Ascending aorta (tissue), 2 donors: ENCODE measurements at places on chromosomes 7 and 10.

DNA sequence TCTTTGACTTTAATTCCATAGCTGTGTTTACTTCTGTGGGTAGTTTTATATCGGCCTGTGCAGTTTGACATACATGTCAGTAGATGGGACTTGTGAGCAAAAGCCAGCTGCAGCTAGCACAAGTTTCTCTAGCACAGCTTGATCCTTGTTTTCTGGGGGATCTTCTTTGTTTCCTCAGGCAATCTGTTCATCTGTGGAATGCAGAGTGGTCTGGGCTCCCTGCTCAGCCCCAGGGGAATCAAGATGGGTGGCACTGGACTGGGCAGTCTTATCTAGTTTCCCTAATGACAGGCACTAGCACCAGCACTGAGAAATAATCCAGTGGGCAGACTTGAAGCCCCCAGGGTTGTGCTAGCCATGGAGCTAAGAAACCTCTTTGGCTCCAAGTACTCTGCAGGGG, 40.8 kb downstream of the CYP2C19 start:
- no peak for DNase-seq

DNA sequence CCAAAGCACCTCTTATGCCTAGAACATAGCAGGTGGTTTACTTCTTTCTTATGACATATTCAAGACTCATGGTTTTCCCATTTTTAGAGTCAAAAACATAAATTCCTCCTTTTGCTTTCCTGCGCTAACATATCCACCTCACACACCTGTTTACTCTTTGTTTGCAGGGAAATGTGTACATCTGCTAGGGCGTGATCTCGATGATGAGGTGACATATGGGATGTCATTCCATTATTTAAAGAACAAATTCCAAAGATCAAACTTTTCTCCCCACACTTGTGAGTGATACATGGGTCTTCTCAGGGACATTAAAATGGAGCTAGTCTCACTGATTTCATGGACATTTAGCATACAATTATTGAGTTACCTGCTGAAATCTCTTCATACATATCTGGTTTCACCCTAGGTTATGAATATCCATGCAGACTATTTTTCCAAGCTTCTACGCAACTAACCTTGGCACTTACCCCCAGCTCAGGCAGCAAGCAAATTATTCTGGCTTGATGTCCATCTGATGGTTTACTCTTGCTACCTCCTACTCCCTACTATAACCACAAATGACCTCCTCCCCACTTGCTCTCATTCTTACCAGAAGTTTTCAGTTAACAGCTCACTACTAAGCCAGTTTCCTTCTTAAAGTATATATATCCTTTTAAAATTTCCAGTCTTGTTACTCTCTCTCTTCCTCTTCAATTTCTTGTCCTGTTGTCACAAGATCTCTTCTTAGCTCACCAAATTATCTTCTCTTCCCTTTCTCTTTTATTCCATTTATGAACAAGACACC, 208.5 kb downstream of the RNLS start:
- DNase-seq, result no peak

DNA sequence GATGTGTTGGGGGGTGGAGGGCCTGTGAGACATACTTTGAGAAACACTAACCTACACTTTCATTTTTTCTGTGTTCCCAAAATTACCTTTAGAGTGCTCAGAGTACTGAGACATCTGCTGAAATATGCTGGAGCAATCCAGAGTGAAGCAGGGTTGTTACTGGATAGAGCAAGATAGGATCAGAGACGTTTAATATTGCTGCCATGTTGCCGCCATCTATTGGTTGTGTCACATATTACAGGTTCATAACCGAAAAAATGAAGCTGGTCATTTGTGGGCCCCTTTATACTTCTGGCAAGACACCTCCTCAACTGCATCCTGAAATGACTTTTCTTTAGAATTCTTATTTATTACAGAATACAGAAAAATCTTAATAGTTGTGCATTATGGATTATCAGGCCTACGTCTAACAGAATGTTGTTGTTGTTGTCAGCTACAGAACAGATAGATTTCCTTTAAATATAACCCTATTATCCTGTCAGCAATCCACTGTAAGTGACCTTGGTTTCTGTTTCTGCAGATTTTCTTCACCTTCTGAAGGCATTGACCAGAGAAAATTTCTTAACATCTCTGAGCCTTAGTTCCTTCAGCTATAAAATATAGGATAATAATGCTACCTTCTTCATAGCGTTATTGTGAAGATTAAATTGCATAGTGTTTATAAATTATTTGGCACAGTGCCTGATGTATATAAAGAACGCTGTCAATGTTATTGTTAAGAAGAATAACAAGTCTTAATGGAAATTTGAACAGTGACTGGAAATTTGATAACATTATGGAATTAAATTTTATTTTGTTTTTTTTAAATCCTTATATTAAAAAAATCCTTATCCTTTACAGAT, 16.2 kb upstream of the DLD start:
- DNase-seq, result no peak

GRCh38 chr7:38410056-38410455, 136.6 kb upstream of the TARP start:
- no peak for DNase-seq

- DNase-seq, result no peak
These were observed 94.2 kb downstream of the ARL5B start for GRCh38 chr10:18753312-18753895.

- no peak for DNase-seq
These were observed 35.7 kb upstream of the FGL2 start for GRCh38 chr7:77235276-77235675.

- DNase-seq, result no peak
These were observed 114.8 kb downstream of the SPAG6 start for GRCh38 chr10:22460101-22460500.

- DNase-seq, result no peak
These were observed 5.5 kb downstream of the DNTT start for GRCh38 chr10:96309628-96310320.

DNA sequence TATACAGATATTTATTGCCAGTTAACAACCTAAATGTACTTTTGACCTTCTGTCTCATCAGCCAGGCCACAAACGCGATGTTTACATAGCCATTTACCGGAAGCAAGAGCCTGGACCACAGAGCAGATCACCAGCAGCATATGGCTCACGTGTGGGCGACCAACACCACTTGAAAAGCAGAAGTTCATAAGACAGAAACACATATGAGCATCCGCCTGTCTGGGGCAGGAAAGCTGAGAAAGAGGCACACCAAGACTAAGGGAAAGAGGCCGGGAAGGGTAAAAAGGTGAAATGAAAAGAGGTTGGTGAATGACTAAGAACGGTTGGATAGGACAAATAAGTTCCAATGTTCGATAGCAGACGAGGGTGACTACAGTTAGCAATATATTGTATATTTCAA, 1.3 kb downstream of the ABCB1 start:
- peak; percentile 20 for DNase-seq

DNA sequence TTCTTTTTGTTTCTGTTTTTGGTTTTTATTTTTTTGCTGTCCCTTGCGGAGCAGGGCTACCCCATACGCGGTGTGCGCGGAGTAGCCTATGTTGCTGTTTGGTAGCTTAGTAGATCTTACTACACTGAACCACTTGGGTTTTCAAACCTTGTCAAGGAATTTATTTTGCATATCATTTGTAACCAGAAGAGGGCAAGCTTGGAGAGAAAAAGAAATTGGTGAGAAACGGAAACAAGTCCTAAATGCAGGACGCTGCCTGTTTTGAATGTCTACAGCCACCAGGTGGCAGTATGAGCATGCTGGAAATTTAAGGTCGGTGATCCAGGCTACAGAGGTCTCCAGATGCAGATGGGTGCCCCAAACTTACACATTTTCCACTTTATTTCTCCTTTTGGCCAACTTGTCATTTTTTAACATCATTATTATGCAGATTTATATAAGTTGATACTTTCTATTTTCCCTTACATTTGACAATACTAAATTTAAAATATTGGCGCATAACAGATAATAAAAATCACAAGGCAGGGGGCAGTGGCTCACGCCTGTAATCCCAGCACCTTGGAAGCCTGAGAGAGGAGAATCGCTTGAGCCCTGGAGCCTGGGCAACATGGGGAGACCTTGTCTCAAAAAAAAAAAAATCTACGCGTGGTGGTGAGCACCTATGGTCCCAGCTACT, 15.3 kb upstream of the TRA2A start:
- DNase-seq, result peak; percentile 91

GRCh38 chr7:84637568-84638338, 443.2 kb upstream of the SEMA3A start:
- DNase-seq, result no peak

DNA sequence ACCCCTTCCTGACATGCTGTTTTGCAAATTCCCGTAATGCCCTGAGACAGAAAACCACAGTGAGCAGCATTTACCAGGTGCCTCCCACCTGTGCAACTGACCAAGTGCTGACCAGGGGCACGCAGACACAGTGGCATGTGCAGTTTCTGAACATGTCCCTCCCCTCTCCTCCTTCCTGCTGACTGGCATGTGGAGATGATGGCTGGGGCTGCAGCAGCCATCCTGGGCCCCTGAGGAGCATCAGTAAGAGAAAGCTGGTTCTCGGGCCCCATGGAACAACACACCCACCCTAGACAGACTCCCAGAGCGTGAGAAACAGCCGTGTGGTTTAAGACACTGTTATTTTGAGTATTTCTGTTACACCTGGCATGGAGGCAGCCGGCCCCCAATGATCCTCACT, 66.2 kb upstream of the PDGFA start:
- no peak for DNase-seq

DNA sequence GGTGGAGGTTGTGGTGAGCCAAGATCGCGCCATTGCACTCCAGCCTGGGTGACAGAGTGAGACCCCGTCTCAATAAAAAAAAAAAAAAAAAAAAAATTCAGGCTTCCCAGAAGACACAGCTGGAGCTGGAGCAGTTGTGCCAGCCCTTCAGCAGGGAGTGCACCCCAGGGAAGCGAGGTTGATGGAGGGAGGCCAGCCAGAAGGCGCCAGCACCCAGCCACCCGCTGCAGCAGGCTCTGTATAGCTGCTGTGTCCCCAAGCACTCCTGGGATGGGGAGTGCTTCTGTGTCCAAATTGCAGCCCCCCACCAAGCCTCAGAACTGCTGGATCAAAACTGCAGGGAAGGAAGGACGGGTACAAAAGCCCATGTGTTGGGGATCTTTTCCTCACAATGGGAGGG, 47.8 kb downstream of the COBL start:
- DNase-seq, result no peak

- no peak for DNase-seq
These were observed 75.2 kb downstream of the ZNF22 start for GRCh38 chr10:45075826-45076380.

GRCh38 chr10:131580076-131580652, 268.6 kb upstream of the TCERG1L start:
- DNase-seq, result no peak

DNA sequence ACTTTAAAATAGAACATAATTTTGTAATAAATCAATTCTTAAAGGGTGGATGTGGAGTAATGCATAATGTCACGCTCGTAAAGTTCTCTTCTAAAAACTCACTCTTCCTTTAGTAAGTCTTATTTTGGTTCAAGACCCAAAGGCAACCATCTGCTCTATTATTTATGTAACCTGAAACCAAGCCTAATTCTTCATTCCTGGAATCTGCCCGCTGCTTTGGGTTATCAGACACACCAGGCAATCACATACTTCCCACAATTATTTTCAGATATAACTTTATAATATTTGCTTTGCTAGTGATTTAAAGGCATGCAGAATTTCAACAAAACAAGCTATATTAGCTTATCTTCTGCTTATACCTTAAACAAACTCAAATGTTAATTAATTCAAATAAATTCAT, 39.0 kb downstream of the RAB11FIP2 start:
- DNase-seq, result no peak

DNA sequence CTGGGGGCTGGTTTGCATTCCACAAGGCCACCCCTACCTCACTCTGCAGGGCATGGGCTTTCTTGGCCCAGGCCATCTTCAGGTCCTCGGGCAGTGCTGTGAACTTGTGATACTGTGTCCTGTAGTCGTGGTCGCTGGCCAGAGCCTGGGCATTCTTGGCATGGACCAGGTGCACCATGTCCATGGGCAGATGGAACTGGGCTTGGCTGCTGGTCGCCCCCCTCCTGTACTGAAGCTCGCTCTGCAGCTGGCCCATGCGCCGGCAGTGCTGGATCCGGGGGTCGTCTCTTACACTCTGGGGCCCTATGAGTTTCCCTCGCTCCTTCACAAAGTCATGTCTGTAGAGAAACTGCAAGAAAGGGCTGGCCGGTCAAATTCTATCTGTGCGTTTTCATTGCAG, 51.7 kb downstream of the HABP2 start:
- DNase-seq, result no peak

- no peak for DNase-seq
These were observed 183.7 kb upstream of the KLF14 start for GRCh38 chr7:130917669-130918128.

DNA sequence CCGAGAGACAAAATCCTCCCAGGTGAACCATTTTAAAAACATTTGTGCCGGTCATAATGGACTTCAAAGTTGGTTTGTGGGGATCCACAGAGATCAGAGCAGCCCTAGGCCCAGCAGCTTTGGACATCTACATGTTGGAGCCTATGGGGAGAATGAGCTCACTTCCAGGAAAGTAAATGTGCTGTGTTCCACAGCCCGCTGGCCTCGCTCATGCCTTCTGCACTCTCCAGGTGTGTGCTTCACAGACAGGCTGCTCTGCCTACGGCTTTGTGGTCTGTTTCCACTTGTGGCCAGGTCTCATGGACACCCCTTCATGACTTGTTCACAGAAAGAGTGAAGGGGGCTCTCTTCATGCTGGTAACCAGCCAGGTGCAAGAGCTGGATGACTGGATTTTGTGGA, 141.6 kb downstream of the ADARB2 start:
- no peak for DNase-seq

- no peak for DNase-seq
These were observed 4.8 kb upstream of the SGPL1 start for GRCh38 chr10:70810967-70811366.

GRCh38 chr7:120825576-120825975, 32.4 kb downstream of the TSPAN12 start:
- no peak for DNase-seq

DNA sequence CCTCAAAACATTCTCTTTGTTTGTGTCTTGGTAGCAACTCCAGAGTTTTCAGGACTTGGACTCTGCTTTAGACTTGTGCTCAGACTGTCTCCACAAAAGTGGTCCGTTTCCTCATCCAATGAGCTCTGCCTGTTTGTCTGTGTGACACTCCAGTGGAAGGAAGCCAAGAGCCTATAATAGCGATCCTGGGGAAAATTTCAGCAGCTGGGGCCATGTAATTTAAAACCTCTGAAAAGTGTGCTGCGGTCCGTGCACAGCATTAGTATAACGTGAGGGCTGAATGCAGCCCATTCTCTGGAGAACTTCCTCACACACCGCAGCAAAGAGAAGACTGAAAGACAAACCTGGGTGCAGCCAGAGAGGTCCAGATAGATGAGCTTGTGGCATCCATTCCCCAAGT, at the start of gene LRRC17:
Gene LRRC17 (plus strand): TSS at position 259 of the 400 bp plus-strand sequence. CDS start 20,914 bp downstream, outside the sequence.
- DNase-seq, result no peak
